Activated T-cell treated with anti-CD3 and anti-CD28 coated beads, Interleukin-2, amount 50 U/mL, for 48 hours (primary cell): ENCODE measurements at places on chromosomes 3 and 15.

GRCh38 chr3:151724576-151725562, 8.9 kb upstream of the AADACL2 start:
- no peak for DNase-seq

GRCh38 chr3:109224333-109224732, 87.8 kb downstream of the C3orf85 start:
- peak; percentile 24 for DNase-seq

DNA sequence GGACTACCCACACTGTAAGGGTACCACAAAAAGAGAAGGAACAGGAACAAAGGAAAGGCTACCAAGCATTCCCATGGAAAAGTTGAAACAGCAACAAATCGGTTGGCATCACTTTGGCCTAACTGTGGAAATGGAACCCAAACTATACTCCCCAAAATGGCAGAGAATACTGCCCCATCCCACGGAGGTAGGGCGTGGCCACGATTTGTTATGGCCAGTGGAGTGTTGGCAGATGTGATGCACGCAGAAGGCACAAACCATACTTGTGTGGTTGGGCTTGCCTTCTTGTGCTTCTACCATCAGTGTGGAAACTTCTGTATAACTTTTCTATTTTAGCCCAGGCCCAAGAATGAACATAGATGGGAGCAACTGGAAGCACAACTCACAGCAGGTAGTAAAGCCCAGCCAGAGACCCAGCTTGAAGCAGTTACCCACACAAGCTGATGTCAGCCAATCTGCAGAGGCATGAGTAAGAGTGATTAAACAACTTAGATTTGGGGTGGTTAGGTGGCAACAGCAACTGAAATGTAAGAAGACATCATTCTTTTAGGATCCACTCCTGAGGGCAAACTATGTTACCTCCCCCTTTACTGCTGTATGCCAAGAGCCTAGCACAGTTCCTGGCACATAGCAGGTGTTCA, 64.1 kb downstream of the BTD start:
- DNase-seq = no peak

- no peak for DNase-seq
Measured at GRCh38 chr15:80568298-80568697, 126.8 kb upstream of the ABHD17C start.

GRCh38 chr15:46296797-46297196, 662.0 kb downstream of the SQOR start:
- no peak for DNase-seq

DNA sequence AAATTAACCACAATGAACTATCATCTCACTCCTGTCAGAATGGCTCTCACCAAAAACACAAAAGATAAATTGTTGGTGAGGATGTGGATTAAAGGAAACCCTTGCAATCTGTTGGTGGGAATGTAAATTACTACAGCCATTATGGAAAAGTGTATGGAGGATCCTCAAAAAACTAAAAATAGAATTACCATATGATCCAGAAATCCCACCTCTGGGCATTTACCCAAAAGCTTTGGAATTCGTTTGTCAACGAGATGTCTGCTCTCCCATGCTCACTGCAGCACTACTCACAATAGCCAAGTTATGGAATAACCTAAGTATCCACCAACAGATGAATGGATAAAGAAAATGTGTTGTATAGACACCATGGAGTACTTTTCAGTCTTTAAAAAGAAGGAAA, 21.6 kb downstream of the FSIP1 start:
- DNase-seq = no peak

GRCh38 chr3:175410251-175410650, 551.1 kb downstream of the NAALADL2 start:
- DNase-seq = no peak

GRCh38 chr3:135966271-135966961, 888 bp downstream of the PPP2R3A start:
- DNase-seq = no peak

DNA sequence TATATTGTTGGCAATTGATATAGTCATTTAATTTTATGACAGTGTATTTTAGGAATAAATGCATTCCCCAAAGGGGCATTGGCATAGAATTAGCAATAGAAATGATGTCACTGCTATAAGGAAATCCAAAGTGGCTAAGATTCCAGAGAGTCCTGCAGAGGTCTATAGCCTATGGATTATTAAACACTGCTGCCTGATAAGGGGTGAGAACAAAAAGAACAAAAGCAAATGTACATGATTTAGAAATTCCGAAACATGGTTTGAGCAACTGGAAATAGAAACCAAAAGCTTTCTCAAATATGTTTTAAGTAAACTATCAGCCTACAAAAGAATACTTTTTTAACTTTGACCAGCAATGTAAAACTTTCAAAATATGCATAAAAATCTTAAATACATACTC, 280.1 kb upstream of the RASGRP1 start:
- DNase-seq = no peak

- no peak for DNase-seq
Measured at GRCh38 chr3:56833022-56833421, 31.3 kb upstream of the ARHGEF3 start.

DNA sequence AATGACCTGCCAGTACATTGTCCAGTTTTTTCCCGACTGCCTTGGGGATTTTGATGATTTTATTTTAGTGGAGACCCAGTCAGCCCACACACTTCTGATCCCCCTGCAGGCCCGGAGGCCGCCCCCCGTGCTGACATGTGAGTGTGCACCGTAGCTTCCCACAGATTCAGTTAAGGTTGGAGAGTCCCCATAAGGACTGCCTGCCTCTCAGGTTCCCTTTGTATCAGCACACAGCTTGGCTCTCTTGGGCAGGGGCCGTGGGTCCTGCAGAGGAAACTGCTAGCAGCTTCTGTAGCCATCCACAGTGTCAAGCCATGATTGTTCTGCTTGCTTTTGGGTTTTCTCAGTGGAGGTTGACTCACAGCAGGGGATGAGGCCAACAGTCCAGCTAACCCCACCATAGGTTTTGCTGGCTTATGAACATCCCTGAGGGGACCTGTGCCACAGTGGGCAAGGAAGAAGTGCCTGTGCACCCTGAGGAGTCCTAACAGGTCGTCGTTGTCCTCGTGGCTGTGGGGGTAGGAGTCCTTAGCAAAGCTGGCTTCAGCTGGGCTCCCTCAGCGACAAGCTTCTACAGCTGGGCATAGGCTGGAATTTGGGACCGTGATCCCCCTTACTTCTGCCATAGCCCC, 46.4 kb downstream of the DLEC1 start:
- DNase-seq = no peak

DNA sequence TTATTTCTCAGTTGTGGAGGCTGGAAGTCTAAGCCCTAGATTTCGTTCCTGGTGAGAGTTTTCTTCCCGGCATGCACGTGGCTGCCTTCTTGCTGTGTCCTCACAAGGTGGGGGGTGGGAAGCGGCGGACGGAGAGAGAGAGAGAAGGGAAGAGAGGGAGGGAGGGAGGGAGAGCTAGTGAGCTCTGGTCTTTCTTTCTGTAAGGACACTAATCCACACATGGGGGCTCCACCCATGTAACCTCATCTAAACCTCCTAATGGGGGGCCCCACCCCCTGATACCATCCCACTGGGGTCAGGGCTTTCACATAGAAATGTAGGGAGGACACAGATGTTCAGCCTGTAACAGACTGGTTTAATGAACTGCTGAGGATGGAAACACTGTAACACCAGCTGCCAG, 7.3 kb downstream of the FBLN2 start:
- DNase-seq = no peak

GRCh38 chr3:10442151-10442795, 63.1 kb downstream of the ATP2B2 start:
- DNase-seq = no peak

GRCh38 chr15:93989440-93989998, 241.8 kb upstream of the MCTP2 start:
- no peak for DNase-seq

- peak; percentile 22 for DNase-seq
Measured at GRCh38 chr15:91258415-91258759, 158.3 kb downstream of the SV2B start.

DNA sequence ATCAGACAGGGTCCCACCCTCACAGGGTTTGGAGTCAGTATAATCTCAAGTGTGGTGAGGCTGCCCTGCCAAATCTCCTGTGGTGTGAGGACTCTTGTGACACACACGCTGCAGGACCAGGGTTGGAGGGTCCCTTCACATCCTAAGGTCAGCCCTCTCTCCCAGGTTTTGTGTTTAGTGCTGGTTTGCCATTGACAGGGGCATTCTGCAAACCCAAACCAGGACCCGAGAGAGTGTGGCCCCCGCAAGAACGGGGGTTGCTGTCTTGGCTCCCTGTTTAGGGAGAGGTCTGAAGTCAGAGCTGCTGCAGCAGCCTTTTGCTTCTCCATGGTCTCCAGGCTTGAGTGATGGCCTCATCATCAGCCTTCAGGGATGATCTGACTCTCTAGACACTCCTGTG, 14.7 kb downstream of the FAM107A start:
- DNase-seq = no peak

DNA sequence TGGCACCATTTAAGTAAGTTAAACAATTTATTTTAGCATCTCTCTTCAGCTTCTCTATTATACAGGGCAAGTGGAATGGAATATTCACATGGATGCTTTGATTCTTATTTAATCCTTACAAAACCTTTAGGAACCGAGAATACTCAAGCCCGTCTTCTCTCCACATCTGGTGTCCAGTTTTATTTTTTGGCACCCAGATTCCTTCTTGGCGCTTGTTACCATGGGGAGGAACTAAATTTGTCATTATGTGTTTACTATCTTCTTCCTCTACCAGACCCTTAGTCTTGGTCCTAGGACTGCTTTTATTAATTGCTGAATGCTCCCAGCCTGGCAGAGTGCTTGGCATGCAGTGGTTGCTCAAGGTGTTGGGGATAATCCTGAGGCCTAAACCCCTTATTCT, 138.8 kb downstream of the CACNA2D3 start:
- DNase-seq = no peak

- DNase-seq = no peak
Measured at GRCh38 chr3:4522947-4523346, 29.8 kb downstream of the ITPR1 start.

DNA sequence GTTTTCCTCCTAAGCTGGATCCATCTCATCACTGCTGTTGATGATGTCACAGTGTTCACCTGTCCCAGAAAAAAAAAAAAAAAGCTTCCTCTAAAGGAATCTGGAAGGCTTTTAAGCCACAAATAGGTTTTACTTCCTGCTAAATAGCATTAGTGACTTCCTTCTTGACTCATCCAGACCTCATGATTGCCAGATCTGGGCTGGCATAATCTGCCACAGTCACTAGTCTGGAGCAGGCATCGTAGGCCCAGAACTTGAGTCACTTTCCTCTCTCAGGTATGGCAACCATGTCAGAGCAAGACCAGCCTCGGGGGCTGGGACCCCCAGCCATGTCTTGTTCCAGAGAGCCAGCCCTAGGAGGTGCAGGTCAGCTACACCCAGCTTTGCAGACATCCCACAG, 266.5 kb upstream of the CADM2 start:
- DNase-seq = no peak

- DNase-seq = no peak
Measured at GRCh38 chr3:16743276-16743675, 138.1 kb upstream of the DAZL start.

GRCh38 chr3:62632510-62633294, 242.5 kb downstream of the CADPS start:
- DNase-seq = no peak

DNA sequence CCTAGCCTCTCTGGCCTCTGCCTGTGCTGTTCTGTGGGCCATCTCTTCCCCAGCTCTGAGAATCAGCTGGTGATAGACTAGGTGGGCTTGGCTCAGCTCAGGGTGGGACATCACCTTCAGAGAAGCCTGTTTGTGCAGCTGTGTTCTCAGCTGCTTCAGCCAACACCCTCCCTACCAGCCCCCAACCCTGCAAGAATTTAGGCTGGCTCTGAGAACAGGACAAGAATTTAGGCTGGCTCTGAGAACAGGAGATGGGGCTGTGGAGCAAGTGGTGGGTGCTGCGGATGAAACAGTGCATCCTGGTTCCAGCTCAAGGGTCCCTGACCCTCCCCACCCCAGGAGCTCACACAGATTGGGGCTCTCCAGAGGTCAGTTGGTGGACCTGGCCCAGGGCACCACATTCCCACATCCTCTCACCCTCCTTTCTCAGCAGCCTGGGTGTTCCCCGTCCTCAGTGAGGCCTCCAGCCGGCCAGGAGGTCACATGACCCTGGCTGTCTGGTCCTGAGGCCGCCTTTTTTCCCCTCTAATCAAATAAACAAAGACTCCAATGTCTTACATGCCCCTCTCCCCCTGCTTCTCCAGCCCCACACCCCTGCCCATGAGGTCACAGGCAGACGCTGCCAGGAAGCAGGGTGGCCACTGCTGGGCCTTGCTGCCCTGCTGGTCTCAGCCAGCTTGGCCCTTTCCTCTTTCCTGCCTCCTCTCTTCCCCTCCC, 14.9 kb downstream of the PLEKHO2 start:
- DNase-seq = no peak

DNA sequence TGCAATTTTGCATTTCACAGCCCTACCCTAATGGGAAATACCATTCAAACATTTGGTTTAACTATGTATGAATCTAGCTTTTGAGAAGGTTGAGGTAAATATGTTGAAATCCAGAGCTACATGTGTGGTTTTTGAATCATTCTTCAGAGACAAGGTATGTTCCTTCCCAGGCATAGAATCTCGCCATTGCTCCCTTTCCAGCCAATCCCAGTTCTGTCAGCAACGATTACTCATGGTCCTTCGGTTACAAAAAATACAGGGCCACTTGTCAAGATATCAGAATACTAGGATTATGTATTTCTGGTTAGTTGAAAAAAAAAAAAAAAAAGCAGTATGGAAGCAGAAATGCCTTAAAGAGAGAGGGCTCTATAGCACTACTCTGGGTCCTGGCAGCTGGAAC, 182.4 kb downstream of the RBMS3 start:
- DNase-seq = no peak

DNA sequence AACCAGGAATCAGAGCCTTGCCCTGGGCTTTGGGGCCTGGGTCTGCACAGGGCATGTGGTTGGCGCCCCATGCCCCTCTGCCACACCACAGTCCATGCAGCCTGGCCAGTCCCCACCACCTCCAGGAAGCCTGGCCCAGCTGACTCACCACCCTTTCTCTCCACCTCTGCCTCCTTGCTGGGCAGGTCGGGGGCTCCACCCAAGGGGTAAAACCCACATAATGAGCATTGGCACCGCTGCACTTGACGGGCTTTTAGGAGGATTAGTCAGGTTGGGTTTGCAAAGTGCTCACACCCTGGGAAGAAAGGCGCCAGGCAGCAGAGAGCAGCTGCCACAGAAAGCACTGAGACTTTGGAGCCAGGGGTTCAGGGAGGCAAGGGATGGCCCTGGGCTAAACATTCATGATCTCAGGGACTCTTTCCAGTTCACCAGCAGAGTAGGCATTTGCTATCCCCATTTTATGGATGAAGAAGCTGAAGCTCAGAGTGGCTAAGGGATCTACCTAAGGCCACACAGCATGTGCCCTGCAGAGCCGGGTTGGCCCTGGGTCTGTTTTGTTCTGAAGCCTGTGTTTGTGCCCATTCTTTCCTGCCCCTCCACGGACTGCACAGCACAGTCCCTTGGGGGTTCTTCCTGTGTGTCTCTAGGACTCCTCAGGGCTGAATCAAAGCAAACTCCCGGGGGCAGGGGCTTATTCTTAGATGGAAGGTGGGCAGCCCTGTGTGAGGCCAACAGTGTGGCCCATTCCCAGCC, 113.4 kb downstream of the ETFA start:
- no peak for DNase-seq

GRCh38 chr15:81182031-81182755, 14.5 kb upstream of the IL16 start:
- no peak for DNase-seq
